Central memory CD8-positive, alpha-beta T cell (primary cell): ENCODE measurements at places on chromosomes 5 and 9.

DNA sequence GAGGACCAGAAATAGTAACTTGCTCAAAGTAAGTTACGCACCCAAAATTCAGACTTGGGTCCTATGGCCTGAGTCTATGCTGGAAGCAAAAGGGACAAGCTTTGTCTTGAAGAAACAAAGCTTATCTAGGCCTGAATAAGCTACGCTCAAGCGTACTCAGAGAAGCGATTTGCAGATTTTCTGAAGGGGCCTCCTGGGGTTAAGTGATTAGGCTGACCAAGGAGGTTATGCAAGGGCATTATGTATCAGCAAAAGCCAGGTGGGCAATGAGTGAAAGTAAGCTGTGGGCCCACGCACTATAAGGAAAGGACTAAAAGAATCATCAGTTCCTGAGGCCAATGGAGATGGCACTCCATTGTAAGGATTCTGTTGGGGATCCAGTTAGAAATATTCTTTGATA, 122.1 kb downstream of the SNX18 start:
- no peaks in the 10 kb centered on the region for H3K27me3 ChIP-seq
- H3K4me1 ChIP-seq, result peaks cover 44% of the 10 kb centered on the region
- DNase-seq, result no peak
- H3K36me3 ChIP-seq, result no peaks in the 10 kb centered on the region
- no peak overlapping the region for H3K27ac ChIP-seq

DNA sequence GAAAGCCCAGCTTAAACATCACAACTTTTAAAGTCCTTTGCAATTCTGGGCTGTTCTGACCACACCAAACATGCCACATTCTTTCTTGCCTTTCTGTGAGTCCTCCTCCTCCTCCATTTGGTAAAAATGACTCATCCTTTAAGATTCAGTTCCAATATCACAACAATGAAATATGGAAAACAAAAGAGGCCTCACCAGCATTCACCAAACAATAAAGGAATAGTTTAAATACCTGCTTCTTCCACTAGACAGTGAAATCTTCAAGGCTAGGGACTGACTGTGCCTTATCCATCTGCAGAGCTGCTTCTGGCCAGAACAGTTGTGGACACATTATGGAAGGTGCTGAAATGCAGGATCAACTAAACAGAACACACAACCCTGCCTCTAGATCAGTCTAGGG, 36.0 kb downstream of the NR6A1 start:
- H3K27me3 ChIP-seq, result peaks cover 15% of the 10 kb centered on the region
- no peaks in the 10 kb centered on the region for H3K36me3 ChIP-seq
- H3K27ac ChIP-seq, result no peak overlapping the region
- H3K4me3 ChIP-seq, result no peak overlapping the region

DNA sequence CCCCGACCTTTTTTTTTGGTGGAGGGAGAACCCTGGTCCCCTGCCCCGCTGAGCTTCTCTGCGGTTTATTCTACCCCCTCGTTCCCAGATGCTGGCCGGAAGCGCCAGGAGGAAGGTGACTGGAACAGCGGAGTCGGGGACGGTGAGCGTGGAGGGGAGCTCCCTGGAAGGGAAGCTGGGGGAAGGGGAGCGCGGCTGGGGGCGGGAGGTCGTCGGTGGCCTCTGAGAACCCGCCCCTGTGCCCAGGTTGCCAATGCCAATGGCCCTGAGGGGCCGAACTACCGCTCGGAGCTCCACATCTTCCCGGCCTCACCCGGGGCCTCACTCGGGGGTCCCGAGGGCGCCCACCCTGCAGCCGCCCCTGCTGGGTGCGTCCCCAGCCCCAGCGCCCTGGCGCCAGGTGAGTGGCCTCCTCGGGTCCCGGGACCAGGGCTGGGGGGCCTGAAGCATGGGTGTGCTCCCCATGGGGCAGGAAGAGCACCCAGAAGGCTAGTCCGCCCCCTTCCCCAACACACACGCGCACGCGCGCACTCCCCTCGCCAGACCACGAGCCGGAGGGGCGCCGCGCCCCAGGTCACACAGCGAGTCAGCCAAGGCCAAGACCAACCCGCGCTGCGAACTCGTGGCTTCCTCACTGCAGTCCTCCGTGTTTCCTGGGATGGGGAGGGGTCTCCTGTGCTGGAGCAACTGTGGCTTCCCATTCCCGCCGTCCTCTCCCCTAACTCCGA, 10.6 kb downstream of the MYOZ3 start:
- no peak for DNase-seq
- H3K27me3 ChIP-seq, result peaks cover 20% of the 10 kb centered on the region
- no peak overlapping the region for H3K27ac ChIP-seq
- H3K4me3 ChIP-seq, result peak overlapping the region; percentile 60

- H3K27ac ChIP-seq, result no peak overlapping the region
- no peak overlapping the region for H3K4me3 ChIP-seq
- H3K27me3 ChIP-seq, result no peaks in the 10 kb centered on the region
- no peak for DNase-seq
Observed at GRCh38 chr9:81390792-81391456, 298.4 kb downstream of the TLE1 start.

DNA sequence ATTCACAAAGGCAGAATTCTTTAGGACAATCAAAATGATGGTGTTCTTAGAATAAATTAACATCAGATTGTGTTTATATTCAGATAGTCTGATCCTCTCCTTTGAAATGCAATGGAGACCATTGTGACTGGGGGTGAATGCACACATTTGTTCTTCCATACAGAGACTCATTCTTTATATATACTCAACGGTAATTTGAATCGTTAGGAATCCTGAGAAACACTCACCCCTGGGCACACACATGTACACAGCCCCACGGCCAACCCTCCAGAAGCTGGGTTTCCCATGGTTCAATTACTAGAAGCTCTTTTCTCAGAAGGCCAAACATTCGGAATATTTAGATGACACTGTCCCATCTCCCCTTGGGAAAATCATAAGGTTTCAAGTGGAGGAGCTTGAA, 57.5 kb upstream of the EPB41L4B start:
- H3K36me3 ChIP-seq, result no peaks in the 10 kb centered on the region
- no peak overlapping the region for H3K27ac ChIP-seq
- H3K4me1 ChIP-seq, result no peaks in the 10 kb centered on the region
- H3K27me3 ChIP-seq, result peaks cover 35% of the 10 kb centered on the region
- no peak overlapping the region for H3K4me3 ChIP-seq
- no peak for DNase-seq

DNA sequence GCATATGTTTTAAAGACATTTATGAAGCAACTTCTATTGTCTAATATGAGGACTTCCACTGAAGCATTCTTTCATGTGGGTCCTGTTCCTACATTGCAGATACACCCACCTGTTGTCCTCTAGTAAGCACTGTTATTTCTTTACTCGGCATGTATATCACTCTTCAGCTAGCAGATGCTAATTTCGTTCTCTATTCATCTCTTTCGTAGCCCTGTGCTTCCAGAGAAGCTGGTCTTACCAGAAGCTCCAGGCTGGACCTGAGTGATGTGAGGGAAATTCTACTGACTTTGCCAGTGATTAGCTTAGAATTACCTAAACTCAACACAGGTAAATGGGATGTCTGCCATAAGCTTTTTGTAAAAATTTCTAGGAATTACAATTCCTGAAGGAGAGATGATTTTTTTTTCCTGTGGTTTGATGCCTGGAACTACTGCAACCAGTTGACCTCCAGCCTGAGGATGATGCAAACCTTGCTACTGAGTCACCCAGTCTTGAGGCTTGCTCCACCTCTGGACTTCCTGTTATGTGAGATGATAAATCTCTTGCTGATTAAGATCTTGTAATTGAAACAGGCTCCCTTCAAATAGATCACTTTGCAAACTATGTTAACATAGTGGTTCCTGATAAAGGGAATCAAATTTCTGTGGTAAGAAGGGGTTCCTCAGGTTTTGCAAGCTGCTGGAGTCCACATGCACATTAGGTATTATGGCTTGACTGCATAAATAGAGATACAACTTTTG, 52.2 kb upstream of the SPINK5 start:
- no peak overlapping the region for H3K27ac ChIP-seq
- no peaks in the 10 kb centered on the region for H3K36me3 ChIP-seq
- DNase-seq, result no peak
- no peaks in the 10 kb centered on the region for H3K27me3 ChIP-seq

GRCh38 chr5:112793201-112793600, 55.5 kb downstream of the APC start:
- H3K4me1 ChIP-seq, result no peaks in the 10 kb centered on the region
- H3K4me3 ChIP-seq, result no peak overlapping the region
- DNase-seq, result no peak
- H3K27me3 ChIP-seq, result no peaks in the 10 kb centered on the region

DNA sequence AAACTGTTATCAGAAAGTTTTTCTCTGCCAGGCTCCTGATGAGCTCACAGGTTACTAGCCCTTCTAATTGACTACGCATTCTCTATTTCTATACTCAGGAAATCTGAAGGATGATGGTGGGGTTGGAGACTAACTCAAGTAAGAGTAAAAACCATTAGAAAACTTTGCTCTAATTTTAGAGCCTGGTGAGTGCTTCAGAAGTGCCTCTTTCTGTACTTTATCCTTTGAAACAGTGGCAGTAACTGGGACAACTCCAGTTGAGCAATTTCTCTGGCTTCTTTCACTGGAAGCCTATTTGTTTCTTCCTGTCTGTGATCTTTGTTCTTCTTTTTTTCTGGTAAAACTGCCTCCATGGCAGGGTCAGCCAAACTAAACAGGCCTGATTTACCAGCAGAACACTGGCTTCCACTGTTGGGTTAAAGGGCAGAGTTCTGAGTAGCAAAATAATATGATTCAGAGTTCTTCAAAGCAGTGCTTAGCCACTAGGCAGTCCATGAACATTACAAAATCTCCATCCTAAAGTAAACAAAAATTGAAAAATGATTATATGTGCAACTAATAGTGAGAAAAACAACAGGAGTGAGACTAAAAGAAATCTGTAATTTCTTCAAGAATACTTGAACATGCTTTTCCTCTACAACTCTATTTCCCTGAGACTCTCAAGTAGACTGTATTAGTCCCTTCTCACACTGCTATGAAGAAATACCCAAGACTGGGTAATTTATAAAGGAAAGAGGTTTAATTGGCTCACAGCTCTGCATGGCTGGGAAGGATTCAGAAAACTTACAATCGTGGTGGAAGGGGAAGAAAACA, 79.8 kb downstream of the MROH2B start:
- no peak for DNase-seq
- H3K27ac ChIP-seq, result no peak overlapping the region
- H3K4me3 ChIP-seq, result no peak overlapping the region
- peaks cover 16% of the 10 kb centered on the region for H3K27me3 ChIP-seq
- no peaks in the 10 kb centered on the region for H3K4me1 ChIP-seq
- H3K36me3 ChIP-seq, result no peaks in the 10 kb centered on the region

- H3K27ac ChIP-seq, result no peak overlapping the region
- no peaks in the 10 kb centered on the region for H3K27me3 ChIP-seq
- no peaks in the 10 kb centered on the region for H3K36me3 ChIP-seq
- DNase-seq, result no peak
Observed at GRCh38 chr5:100306000-100306399, 229.2 kb upstream of the FAM174A start.

DNA sequence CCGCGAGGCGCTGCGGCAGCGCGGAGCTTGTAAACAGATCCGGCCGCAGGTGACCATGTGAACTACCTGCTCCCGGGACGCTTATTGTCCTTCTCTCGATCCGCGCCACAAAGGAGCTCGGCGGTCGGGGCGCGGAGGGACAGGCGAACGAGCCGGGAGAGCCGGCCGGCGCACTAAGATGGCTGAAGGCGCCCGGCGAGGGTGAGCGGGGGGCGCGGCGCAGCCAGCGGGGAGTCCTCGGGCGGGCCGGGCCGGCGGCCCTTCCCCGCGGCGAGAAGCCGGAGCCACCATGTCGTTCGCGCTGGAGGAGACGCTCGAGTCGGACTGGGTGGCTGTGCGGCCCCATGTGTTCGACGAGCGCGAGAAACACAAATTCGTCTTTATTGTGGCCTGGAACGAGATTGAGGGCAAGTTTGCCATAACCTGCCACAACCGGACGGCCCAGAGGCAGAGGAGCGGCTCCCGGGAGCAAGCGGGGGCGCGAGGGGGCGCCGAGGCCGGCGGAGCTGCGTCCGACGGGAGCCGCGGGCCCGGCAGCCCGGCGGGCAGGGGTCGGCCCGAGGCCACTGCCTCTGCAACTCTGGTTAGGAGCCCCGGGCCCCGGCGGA, 535 bp downstream of the JMY start:
- H3K4me1 ChIP-seq, result peaks cover 35% of the 10 kb centered on the region
- no peak for DNase-seq
- no peaks in the 10 kb centered on the region for H3K27me3 ChIP-seq
- H3K4me3 ChIP-seq, result peak overlapping the region; percentile 87
- peaks cover 19% of the 10 kb centered on the region for H3K36me3 ChIP-seq

DNA sequence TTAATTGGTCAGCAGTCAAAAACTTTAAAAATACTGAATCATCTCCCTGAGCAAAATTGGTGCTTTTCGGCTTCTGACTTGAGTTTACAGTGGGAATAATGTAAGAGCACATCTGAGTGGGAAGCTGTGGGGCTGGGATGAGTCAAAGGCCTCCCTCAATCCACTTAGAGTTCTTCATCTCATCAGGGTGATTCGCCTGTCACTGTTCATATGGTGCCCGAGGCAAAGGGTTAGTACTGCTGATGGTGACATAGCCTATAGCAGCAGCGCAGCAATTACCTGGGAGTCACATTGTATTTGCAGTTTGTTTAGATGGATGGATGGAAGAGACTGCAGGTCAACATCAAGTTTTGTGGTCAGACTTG, 113.8 kb upstream of the ZNF608 start:
- no peak overlapping the region for H3K27ac ChIP-seq
- no peak overlapping the region for H3K4me3 ChIP-seq
- no peak for DNase-seq

GRCh38 chr9:19496321-19497050, 87.7 kb downstream of the ACER2 start:
- H3K4me3 ChIP-seq, result no peak overlapping the region
- no peak for DNase-seq
- peaks cover 49% of the 10 kb centered on the region for H3K27me3 ChIP-seq
- no peak overlapping the region for H3K27ac ChIP-seq
- H3K36me3 ChIP-seq, result no peaks in the 10 kb centered on the region

- no peak overlapping the region for H3K4me3 ChIP-seq
- DNase-seq, result no peak
- no peaks in the 10 kb centered on the region for H3K27me3 ChIP-seq
Observed at GRCh38 chr9:13291718-13292117, 12.2 kb upstream of the MPDZ start.

DNA sequence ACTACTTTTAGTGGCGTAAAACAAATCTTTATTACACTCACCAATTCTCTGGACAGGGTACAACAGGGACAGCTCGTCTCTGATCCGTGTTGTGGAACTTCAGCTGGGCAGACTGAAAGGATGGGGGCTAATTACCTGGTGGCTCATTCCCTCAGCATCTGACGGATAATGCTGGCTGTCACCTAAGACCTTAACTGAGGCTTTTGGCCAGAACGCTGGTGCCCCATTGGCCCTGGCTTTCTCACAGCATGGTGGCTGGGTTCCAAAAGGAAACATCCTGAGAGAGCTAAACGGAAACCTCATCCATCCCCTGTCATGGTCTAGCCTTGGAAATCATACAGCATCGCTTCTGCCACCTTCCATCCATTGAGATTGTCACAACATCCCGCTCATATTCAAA, 62.9 kb downstream of the RAI14 start:
- H3K4me3 ChIP-seq, result no peak overlapping the region
- peaks cover 36% of the 10 kb centered on the region for H3K27me3 ChIP-seq
- DNase-seq, result no peak
- H3K27ac ChIP-seq, result no peak overlapping the region
- no peaks in the 10 kb centered on the region for H3K36me3 ChIP-seq
- no peaks in the 10 kb centered on the region for H3K4me1 ChIP-seq

GRCh38 chr9:115058684-115059315, 59.2 kb downstream of the TNC start:
- DNase-seq, result no peak
- H3K36me3 ChIP-seq, result no peaks in the 10 kb centered on the region
- H3K27me3 ChIP-seq, result peaks cover 71% of the 10 kb centered on the region
- H3K4me1 ChIP-seq, result no peaks in the 10 kb centered on the region
- H3K27ac ChIP-seq, result no peak overlapping the region
